RWPE1 (cell line): ENCODE measurements at places on chromosomes 16 and 17.

DNA sequence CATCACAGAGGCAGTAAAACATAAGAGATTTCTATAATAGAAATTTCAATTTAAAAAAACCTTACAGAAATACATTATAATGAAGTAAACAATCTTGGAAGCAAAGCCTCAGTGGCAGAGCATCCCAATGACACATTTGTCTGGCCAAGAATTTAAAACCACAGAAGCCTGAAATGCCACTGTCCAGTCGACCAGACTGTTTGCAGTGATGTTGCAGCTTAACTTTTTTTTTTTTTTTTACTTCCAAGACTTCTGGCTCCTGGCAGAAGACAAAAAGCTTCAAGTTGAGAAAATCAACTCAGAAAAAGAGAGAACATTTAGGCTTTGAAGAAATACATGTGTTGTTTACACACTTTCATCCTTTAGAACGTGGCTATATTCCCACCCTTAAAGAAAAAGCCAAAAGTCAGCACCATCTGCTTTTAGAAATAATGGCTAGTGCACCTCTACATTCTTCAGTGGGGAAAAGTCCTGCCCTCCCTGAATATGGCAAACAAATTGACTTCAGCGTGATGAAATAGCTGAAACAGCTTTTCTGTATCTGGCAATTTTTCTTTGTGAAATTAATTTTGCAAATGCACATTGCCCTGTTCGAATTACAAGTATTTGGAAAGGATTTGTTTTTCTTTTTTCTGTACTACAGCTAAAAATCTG lies 205.5 kb upstream of the MON1B start:
- DNase-seq, result no peak

GRCh38 chr17:34511265-34511664 lies 68.1 kb upstream of the TMEM132E start:
- DNase-seq, result no peak

- DNase-seq, result no peak
Observed at GRCh38 chr17:75468779-75469373, 12.4 kb downstream of the TMEM94 start.

DNA sequence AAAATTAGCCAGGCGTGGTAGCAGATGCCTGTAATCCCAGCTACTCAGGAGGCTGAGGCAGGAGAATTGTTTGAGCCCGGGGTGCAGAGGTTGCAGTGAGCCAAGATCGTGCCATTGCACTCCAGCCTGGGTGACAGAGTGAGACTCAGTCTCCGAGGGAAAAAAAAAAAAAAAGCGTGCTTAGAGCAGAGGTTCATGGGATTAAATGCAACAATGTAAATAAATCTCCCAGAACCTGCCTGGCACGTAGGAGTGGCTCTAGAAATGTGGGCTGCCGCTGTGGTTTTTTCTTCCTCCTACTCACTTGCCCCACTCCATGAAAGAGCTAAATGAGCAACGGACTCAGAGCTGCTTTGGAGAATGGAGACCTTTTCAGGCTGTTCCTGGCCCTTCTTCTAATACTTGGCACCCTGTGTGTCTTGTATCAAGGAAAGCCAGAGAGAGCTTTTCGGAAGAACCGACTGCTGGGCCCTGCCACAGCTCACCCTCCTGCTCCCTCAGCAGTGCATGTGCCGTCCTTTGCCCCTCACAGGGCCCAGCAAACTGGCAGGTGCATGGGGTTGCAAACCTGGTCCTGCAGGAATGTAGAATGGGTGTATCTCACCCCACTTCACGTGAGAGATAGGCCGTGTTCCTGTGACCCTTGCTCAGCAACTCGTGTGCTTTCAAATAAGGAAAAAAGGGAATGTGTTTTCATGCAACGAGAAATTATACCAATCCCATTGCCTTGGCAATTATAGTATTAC lies 52.0 kb downstream of the LDHD start:
- DNase-seq, result no peak

DNA sequence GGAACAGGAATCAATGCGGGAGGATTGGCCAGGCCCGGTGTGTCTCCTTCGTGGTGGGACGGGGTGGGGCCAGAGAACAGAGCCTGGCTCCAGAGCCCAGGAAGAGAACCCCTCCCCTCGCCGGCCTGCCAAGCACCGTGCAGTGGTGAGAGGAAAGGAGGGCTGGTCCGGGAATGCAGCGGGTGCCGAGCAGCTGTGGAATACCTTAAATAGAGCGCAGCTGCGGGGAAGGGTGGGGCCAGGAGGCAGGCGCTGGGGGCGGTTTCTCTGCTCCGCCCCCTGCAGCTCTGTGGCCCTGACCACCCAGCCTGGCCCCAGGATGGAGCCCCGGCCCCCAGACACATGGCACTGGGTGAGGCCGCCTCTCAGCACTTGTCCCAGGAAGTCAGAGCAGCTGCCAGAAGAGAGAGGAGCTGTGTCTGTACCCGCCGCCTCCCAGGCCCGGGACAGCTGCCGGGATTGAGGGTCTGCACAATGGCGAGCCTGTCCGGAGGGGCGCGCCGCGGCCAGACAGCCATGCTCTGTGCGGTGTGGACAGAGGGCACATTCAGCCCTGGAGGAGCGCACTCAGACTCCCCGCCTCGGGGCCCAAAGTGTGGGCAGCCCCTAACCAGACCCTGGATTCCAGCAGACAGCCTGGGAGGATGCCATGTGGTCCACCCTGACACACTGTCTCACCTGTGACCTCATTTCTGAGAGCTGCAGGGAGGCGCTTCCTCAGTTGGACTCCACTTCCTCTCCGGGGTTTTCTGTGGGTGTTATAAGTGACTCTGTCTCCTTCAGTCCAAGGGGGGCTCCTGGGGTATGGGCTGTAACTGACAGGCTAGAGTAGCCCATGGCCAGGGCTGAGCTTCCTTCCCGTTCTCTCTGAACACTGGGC lies 268.8 kb downstream of the SEC14L1 start:
- peak; percentile 45 for DNase-seq

GRCh38 chr17:74682471-74683190 lies 30.1 kb downstream of the CD300LF start:
- DNase-seq, result no peak

- no peak for DNase-seq
Observed at GRCh38 chr17:65544672-65545071, 16.8 kb downstream of the AXIN2 start.

DNA sequence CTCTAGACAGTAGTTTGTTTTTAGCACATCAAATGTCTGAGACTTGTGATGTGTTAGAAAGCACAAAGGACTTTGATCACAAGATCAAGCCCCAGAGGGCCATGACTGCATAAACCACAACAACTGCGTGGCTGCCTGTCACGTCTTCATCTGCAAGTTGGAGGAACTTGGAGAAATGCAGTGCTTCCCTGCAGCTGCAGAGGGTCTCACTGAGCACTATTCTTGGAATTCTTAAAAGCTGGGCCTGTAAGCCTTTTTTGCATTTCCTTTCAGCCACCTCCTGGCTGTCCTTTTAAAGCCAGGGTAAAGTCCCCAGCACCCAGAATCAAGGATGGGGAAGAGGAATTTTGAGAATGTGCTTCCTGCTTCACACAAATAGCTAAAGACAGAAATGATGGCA lies 431.3 kb downstream of the MAF start:
- DNase-seq, result no peak

- no peak for DNase-seq
Observed at GRCh38 chr16:78431701-78432100, 332.2 kb downstream of the WWOX start.

DNA sequence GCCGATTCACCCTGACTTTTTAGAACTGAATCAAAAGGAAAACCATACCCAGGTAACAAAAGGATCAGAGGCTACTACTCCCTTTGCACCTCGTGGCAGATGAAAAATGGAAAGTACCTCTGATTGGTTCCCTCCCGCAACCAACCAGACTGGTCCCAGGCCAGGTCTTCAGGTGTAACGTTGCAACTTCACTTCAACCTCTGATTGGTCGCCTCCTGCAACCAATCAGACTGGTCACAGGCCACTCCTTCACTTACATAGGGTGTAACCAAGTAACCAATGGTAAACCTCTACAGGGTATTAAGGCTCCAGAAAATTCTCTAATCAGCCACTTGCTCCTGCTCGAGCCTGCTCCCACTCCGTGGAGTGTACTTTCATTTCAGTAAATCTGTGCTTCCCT lies 89.4 kb downstream of the ADCY9 start:
- DNase-seq, result no peak

- no peak for DNase-seq
Observed at GRCh38 chr17:15512071-15512709, 44.8 kb upstream of the CDRT4 start.

DNA sequence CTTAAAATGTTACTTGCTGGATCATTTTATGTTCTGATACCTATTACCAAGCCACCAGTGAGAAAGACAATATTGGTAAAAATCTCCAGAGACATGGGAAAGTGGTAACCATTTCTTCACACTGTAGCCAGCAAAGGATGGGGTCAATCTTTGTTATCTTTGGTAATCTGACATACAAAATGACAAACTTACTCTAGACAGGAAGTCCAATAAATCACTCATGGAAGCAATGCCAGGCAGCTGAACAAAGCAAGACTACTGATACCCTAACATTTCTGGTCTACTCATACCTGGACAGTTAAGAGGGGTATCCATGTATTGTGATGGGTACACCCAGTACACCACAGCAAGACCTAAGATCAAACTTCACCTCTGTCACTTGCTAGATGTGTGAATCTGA lies 19.0 kb downstream of the GRB2 start:
- DNase-seq, result no peak

GRCh38 chr17:60386147-60387058 lies 5.5 kb downstream of the USP32 start:
- DNase-seq, result no peak

GRCh38 chr16:4550591-4550990 lies 5.5 kb upstream of the C16orf96 start:
- no peak for DNase-seq

DNA sequence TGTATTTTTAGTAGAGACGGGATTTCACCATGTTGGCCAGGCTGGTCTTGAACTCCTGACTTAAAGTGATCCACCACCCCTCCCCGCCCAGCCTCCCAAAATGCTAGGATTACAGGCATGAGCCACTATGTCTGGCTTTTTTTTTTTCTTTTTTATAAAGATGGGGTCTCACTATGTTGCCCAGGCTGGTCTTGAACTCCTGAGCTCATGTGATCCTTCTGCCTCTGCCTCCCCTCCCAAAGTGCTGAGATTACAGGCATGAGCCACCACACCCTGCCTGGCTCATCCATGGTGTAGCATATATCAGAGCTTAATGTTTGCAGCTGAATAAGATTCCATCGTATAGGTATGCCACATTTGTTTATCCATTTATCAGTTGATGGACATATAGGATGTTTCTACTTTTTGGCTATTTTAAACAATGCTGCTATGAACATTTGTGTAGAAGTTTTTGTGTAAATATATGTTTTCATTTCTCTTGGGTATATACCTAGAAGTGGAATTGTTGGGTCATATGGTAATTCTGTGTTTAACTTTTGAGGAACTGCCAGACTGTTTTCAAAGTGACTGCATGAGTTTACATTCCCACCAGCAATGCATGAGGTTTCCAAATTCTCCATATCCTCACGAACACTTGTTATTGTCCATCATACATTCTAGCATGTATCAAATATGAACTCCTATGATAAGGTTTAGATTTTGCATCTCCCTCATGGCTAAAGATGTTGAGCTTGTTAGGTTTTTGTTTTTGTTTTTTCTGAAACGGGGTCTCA lies 55.7 kb upstream of the HAS3 start:
- DNase-seq, result no peak

DNA sequence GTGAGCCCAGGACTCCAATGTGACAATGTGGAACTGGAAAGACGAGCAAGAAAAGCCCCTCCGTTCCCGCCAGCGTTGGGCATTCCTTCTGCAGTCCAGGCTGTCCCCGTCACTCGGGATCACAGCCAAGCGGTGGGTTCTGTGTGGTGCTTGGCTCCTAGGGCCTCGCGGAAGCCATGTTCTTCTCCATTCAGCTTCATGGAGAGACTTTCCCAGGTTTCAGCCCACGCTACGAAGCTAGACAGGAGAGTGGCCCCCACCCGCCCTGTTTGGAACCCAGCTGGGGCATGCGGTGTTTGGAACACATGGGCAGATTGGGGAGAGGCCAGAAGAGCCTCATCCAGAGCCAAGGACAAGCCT lies 5.8 kb downstream of the LMF1 start:
- no peak for DNase-seq

- no peak for DNase-seq
Observed at GRCh38 chr16:80702696-80703095, 101.7 kb downstream of the CDYL2 start.

DNA sequence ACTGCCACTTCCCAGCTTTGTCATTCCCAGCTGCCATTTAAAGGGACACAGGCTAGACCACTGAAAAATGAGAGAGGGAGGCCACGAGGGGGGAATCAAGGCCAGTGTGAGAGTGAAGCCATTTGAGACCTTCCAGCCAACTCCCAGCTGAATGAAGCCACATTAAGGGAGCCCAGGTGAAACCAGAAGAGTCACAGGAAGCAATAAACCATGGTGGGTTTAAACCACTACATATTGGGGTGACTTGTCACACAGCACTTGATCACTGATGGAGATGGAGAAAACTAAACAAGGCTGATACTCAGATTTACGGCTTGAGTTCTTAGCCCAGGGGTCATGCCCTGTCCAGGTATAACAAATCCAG lies 2.8 kb upstream of the NUBP1 start:
- DNase-seq, result no peak

DNA sequence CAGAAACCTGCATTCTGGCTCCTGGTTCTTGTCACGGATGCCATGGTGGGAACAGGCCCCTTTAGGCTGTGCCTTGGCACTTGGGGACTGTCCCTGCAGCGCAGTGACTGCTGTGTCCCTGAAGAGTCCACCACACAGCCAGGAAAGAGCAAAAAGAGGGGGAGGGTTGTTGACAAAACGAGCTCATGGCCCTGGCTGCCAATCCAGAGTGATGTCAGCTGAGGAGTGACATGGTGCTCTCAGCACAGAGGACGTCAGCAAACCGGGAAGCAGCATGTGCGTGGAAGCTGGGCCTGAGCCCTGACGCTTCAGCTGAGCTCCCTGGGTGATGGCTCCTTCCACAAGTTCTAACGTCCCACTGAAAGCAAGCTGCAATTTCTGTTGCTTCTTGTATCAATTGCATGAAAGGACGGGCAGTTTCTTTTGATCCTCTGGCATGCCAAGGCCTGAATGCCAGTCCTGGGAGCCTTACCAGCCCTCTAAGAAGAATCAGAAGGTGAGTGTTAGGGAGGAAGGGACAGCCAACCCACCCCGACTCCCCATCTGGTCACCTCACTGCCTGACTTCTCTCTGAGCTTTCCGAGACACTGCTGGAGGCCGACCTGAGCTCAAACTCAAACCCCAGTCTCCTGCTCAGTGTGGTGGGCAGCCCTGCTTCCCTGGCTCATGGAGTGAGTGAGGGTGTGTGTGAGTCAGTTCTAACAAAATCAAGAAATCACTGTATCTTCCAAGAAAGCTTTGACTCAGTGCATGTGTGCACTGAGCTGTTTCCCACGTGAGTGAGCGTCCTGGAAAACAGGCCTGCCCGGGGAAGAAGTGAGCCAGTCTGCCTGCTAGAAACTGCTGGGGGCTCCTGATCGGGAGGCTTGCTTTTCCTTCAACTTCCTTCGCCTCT lies 14.7 kb upstream of the WNT3 start:
- DNase-seq, result no peak

GRCh38 chr17:45432405-45433158 lies at the start of gene ARHGAP27:
Gene ARHGAP27 (minus strand): TSS chr17:45432870. CDS start chr17:45430279, 2,591 bp downstream.
- peak; percentile 28 for DNase-seq
